PC-9 (cell line): ENCODE measurements at places on chromosomes 2 and 18. TPM values are rescaled to one million over a fixed set of nuclear protein-coding genes. Genes with fewer than 3 reads are reported as not detected.
A peak's percentile ranks its signal among the peaks of the same experiment; 100 is the strongest.

Gene KCNG2
- not detected in 2 replicates for total RNA-seq

Gene SCYGR4
- total RNA-seq: not detected in 2 replicates

Gene LIMS2
- 1.4 and 2.5 TPM in 2 replicates for total RNA-seq

Gene NR4A2
- total RNA-seq: 2.3 and 3.0 TPM in 2 replicates

Gene PLCD4
- total RNA-seq: 0.74 and 1.3 TPM in 2 replicates

GRCh38 chr2:121038891-121039616 lies 245.9 kb downstream of the TFCP2L1 start:
- peak; percentile 68 for DNase-seq

- no peak for DNase-seq
Measured at GRCh38 chr2:42846026-42846425, 53.6 kb upstream of the HAAO start.

- no peak for DNase-seq
Measured at GRCh38 chr18:58988600-58988999, 123.9 kb downstream of the ZNF532 start.

- DNase-seq: no peak
Measured at GRCh38 chr2:11842336-11842735, 95.9 kb downstream of the LPIN1 start.

- peak; percentile 73 for DNase-seq
Measured at GRCh38 chr18:48996901-48997463, 46.2 kb upstream of the SMAD7 start.

- no peak for DNase-seq
Measured at GRCh38 chr2:6971502-6971901, 54.3 kb downstream of the RNF144A start.

GRCh38 chr18:3250237-3251107 lies 2.9 kb downstream of the MYL12A start:
- DNase-seq: no peak

DNA sequence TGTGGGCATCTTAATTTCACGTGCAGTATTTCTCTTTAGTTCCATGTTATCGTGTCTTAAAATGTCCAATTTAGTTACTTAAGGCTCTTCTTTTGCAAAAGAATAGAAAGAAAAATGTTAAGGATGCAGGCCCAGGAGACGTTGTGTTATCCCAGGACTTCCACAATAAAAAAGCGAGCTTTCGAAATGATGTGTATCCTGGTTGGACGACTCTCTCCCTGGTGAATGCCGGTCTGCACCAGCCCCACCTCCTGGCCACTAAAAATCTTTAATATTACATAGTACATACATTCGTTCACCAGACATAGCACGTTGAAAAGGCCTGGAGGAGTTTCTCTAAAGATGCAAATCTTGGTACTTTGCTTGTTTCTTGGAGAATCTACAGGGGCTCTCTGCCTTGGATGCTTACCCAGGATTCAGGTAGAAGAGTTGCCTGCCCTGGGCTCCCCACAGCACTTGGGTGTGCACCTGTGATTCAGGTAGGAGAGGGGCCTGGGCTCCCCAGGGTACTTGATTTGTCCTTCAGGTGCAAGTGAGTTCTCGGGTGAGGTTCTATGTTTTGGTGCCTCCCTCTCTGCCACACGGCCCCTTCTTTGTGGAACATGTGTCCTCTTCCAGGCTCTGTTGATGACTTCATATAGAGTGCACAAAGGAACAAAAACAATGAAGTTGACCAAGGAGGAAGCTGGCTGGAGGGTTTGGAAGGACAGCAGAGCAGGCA lies 26.6 kb downstream of the TWIST2 start:
- no peak for DNase-seq

DNA sequence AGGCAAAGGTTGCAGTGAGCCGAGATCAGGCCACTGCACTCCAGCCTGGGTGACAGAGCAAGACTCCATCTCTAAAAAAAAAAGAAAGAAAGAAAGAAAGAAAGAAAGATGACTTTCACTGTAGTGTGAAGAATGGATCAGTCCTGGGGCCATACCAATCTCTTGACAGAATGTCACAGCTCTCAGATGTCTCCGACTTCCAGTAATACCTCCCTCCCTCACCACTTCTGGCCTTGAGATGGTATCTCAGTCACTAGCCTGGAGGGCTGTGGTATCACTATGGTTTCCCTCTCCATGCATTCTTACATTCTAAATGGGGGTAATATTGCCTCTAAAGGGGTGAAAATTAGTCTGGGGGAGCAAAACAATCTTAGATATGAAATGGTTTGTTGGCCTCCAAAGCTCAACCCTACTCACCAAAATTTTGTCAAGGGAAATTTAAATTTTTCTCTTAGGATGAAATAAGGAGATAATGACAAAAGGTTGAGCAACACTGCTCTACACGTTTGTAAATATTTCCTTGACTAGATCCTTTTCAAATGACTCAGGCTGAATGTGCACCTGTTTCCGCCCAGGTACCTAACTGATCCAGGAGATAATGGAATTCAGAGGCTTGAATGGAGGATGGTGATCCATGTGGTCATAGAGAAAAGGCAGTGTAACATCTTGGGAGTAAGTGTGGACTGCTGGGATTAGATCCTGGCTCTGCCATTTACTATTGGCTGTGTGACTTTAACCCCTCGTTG lies 19.9 kb upstream of the SPRED2 start:
- peak; percentile 70 for DNase-seq

GRCh38 chr2:57597940-57598339 lies 448.7 kb upstream of the VRK2 start:
- no peak for DNase-seq
